ENCODE measurements at places on chromosomes 2 and 18.

DNA sequence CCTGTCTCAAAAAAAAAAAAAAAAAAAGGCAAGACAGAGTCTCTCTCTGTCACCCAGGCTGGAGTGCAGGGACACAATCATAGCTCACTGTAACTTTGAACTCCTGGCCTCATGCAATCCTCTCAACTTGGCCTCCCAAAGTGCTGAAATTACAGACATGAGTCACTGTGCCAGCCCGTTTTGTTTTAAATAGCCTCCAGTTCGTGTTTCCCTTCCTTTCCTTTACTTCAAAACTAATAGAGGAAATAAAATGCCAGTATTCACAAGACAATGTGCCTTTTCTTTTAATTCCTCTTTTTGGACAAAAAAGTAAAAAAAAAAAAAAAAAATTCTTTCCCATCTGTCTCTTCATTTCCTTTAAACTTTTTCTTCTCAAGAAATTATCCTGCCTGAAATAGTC, 54.5 kb upstream of the ACMSD start:
- no peak for DNase-seq

DNA sequence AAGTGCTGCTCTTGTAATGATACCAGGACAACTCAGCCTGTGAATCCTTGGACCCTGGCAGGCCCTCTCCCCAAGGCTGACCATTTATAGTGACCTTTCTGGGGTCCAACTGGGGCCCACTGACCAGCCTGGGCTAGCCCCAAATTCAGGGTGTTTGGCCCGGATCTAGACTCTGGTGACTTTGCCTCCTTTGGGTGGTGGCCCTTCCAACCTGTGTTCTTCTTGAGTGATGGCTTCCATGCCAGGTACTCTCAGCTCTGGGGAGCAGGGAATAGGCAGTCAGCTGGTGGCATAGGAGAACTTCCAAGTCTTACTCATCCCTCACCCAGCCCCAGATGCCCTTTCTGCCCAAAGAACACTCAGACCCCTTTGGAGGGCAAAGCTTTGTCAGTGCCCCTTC, 10.3 kb downstream of the MYO7B start:
- DNase-seq: no peak

DNA sequence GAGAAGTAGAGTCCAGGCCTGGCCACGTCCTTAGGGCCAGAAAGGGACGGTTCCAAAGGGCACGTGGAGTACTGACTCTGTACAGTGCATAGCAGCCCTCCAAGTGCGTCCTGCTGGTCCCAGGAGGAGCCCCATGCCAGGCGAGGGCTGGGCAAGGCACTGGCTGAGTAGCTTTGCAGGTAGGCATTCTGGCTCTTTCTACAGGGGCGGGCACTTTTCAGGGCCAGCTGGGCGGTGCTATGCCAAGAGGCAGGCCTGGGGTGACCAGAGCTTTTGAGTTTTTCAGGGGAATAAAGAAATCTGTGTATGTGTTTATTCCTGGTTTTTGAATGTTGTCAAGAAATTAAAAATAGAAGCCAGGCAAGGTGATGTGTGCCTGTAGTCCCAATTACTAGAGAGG, 15.4 kb upstream of the GLI2 start:
- no peak for DNase-seq

- DNase-seq: no peak
These were observed 746.1 kb upstream of the DDX18 start for GRCh38 chr2:117068371-117068770.

GRCh38 chr2:138469411-138469810, 32.2 kb upstream of the SPOPL start:
- DNase-seq: no peak

- DNase-seq: no peak
These were observed 27.0 kb upstream of the PTPN4 start for GRCh38 chr2:119732601-119733164.

DNA sequence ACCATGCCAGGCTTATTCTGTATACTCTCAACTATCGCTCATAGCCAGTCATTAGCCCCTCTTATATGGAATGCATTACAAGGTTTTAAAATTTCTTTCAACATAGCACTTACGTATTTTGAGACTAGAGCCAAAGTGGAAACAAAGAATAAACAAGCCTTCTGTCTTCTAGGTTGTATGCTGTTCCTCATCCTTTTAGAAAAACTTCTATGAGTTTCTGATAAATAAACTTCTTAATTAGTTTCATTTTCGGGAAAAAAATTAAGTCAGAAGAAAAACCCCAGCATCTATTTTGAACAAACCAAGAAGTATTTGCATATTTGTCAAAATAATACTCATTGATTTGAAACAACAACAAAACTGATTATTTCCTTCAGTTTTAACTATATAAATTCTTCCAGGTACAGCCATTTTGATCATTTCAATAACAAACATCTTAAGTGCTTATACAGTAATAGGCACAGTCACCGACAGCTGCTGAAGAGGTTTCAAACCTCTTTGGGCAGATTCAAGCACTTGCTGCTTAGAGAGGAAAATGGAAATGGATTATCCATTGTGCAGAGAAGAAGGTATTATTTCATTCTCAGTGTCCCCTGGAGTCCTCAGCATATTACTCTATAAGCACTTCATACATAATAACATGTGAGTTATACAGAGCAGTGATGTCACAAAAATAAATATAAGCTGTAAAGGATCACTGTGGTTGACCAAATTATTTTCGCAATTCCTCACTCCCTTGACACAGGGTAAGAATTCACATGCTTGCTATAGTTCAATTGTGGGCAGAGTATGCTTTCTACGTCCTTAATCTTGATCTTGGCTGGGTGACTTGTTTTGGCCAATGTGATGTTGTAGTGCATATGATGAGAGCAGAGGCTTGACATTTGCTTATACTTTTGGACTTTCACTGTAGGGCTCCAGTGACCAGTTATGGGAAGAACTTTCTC, 833.8 kb downstream of the TRIB2 start:
- no peak for DNase-seq

DNA sequence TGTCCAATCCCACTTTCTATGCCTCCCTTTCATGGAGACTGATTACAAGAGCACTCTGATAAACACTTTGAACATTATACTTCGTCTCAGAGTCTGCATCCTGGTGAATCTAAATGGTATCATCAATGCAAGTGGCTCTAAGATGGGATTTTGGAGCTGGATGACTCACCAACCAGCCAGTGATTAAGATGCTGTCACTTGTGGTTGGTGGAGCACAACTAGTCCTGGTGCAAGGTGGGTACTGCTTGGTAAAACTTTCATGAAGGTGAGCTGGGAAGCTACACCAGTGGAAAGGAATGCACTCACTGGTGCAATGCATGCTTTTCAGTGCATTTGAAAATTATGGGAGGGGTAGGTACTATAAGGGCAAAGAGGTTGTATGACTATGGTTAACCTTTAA, 137.7 kb upstream of the TRIB2 start:
- DNase-seq: no peak

GRCh38 chr2:51994123-51994763, 962.3 kb upstream of the NRXN1 start:
- DNase-seq: no peak

DNA sequence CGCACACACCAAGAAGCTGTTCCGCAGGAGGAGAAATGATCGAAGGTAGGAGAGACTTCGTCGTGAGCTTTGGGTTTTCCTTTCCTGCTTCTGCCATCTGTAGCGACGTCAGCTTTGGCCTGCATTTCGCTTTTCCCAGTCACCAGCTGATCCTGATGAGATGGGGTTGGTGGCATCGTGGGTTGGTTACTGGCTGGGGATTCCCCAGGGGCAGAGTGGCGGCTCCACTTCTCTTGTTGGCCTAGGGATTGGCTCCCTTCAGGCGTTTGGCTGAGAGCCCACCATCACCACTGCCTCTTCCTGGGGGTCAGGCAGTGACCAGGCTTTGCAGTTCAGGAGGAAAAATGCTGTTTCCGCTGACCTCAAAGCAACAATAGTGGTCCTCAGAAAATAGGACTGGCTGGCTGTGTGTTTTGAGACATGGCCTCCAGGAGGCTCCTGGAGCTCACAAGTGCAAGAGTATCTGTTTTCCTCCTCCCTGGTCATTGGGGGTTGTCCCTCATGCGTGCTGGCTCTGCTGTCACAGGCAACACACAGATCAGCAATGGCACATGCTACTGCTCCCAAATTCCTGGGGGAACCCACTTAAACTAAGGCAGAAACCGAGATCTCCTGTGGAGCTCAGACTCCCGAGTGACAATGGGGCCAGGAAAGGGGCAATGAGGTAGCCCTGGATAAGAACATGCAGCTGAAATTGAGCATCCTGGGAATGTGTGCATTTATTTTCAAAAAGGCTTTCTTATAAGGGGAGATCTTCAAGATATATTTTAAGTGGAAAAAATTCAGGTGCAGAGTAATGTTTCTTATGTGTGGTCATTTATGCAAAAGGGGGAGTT, 173.0 kb downstream of the CTIF start:
- DNase-seq: peak; percentile 19

DNA sequence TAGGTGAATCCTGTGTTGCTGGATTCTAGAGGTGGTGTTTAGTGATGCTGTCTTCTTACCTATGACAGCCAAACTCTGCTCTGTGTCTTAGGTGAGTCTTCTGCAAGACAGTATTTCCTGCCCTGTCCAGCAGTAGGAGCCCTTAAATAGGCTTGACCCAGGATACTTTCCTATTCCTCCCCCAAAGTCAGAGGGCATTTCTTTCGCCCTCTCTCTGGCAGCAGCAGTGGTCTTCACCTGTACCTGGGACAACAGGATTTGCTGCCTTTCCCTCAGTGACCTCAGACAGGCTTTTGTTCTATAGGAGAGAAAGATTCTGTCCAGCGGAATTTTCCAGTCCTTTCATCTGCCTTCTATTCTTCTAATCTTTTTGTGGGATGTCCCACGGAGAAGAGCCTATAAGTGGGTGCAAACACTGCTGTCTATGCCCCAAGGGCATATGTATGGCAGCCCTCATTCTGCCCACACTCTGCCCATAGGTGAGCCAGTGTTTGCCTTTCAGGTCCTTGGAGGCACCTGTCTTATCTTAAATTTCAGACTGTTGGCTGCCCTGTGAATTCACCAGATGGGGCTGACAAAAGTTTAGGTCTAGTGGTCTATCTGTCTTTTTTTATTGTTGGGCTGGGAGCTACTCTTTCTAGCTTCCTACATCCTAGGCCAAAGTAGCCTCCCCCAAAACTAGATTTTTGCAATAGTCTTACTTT, 177.3 kb upstream of the SPOPL start:
- DNase-seq: no peak

DNA sequence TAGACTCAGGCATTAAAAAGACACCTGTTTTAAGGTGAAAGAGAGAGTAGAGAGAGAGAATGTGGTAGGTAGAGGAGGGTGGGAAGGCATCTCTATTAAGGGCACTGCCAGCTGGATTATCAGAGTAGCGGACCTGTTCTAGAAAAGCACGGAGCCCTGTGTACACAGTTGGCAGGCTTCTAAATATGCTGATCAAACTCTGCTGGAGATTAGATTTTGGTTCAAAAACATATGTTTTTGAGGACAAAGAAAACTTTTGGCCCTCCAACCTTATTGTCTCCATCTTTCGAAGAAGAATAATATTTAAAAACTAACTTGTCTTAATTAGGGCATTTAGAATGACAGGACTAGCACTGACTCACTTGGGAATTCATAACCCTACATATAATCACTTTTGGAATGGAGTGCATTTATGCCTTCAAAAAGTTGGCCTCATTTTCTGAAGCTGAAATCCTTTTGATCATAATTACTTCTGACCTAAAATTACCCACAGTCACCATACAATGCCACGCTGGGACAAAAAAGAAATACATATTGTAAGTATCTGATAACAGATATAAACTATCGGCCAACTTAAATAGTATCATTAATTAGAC, 254.6 kb downstream of the MEIS1 start:
- no peak for DNase-seq

DNA sequence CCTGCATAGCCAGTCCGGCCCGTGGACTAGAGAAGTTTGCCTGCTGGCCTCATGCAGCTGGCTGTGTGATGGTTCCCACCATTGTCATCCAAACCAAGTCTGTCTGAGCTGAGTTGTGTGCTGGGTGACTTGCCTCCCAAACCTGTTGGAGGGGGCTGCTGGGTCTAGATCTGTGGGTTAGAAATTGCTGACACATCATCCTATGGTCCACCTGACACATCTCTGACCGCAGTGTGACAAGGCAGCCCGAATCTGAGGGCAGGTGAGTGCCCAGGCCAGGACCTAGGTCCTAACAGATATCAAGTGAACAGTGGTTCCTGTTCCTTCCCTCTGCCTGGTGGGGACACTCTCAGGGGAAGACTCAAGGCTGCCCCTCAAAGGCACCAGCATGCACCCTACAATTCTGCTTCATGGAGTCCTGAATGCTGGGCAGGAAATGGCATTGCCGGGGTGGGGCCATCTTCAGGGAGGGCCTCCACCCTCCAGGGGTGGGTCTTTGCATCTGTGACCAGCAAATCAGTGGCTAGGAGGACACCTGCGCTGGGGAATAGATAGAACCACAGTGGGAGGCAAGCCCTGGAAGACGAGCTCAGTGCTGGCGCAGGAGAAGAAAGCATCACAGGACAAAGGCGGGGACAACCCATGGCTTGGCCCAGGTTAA, 117.9 kb upstream of the ID2 start:
- no peak for DNase-seq

DNA sequence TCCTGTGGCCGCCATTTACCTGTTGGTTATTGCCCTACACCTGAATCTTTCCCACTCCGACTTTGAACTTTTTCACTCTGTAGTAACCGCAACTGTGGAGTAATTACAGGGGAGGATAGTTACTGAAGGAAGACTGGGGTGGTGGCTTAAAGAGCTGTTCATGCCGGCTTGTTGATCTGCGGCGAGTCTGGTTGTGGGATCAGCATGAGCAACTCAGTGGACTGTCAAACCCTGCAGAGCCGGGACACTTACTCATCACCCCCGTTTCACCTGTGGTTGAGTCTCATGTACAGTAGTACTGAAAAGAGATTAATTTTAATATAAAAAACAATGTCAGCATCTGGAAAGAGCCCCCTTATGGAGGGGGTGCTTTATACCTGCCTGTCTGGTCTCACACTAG, 2.1 kb downstream of the ASB1 start:
- DNase-seq: no peak

- DNase-seq: no peak
These were observed 42.6 kb downstream of the EDAR start for GRCh38 chr2:108946442-108946841.

- DNase-seq: no peak
These were observed 378.7 kb downstream of the METTL4 start for GRCh38 chr18:2192562-2192961.

DNA sequence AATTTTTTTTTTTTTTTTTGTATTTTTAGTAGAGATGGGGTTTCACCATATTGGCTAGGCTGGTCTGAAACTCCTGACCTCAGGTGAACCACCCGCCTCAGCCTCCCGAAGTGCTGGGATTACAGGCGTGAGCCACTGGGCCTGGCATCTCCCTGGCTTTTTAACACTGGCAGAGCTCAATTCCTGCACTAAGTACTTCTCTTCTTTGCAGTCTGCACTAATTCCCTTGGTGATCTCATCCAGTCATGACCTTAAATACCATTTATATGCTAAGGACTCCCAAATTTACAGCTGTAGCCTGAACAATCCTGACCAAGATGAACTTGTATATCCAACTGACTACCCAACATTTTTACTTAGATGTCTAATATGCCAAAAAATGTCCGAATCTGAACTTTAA, 10.2 kb downstream of the PREPL start:
- no peak for DNase-seq

GRCh38 chr2:30201990-30202389, 29.3 kb upstream of the LBH start:
- DNase-seq: no peak

All from ACHN (cell line).